ENCODE measurements at places on chromosomes 3 and 15. TPM values are rescaled to one million over a fixed set of nuclear protein-coding genes. Genes with fewer than 3 reads are reported as not detected.

Gene MBD4
- 23.3 TPM for total RNA-seq

Gene MLF1
- total RNA-seq, result 12.5 TPM

Gene NR1I2
- 0.10 TPM for total RNA-seq

Gene DHX30
- 42.4 TPM for total RNA-seq

Gene HCLS1
- 9.1 TPM for total RNA-seq

Gene TRIM42
- total RNA-seq, result not detected

Gene TOPAZ1
- not detected for total RNA-seq

Gene EXD1
- total RNA-seq, result not detected

Gene GABRA5
- total RNA-seq, result 0.39 TPM

Gene CALML4
- total RNA-seq, result 6.1 TPM

Gene ST8SIA2
- 3.2 TPM for total RNA-seq

Gene NPAP1
- total RNA-seq, result not detected

Gene TMEM43
- 71.4 TPM for total RNA-seq

Gene TUSC7
- not detected for total RNA-seq

Gene ARHGAP31
- total RNA-seq, result 13.8 TPM

Gene DOCK3
- total RNA-seq, result 0.89 TPM

Gene PLAAT1
- 2.4 TPM for total RNA-seq

Gene MYO9A
- 73.8 TPM for total RNA-seq

Gene CAMK2N2
- total RNA-seq, result not detected

Gene SNTN
- not detected for total RNA-seq

Gene CACNA1D
- 5.6 TPM for total RNA-seq

Gene RPS17
- total RNA-seq, result 2,118 TPM

Gene ETV5
- total RNA-seq, result 16.8 TPM

Gene CPN2
- total RNA-seq, result 0.10 TPM

Gene PPP1R14D
- not detected for total RNA-seq

Gene CFAP44
- total RNA-seq, result 11.5 TPM

Gene ADAMTSL3
- total RNA-seq, result 16.9 TPM

Gene ADIPOQ
- total RNA-seq, result 86.7 TPM

Gene SLC22A13
- 0.30 TPM for total RNA-seq

Gene DPPA2
- total RNA-seq, result not detected

Gene SIDT1
- 4.4 TPM for total RNA-seq

Gene CD86
- 6.8 TPM for total RNA-seq

Gene CHRNA7
- 1.6 TPM for total RNA-seq

Gene COMMD2
- 31.8 TPM for total RNA-seq

Gene CADM2
- 2.5 TPM for total RNA-seq

Gene HYAL3
- 2.7 TPM for total RNA-seq

Gene C3orf85
- total RNA-seq, result not detected

Gene INSYN1
- total RNA-seq, result 7.7 TPM
